ENCODE measurements at places on chromosomes 4 and X.

GRCh38 chr4:1748465-1748995, 27.2 kb downstream of the TACC3 start:
- peak; percentile 75 for DNase-seq

DNA sequence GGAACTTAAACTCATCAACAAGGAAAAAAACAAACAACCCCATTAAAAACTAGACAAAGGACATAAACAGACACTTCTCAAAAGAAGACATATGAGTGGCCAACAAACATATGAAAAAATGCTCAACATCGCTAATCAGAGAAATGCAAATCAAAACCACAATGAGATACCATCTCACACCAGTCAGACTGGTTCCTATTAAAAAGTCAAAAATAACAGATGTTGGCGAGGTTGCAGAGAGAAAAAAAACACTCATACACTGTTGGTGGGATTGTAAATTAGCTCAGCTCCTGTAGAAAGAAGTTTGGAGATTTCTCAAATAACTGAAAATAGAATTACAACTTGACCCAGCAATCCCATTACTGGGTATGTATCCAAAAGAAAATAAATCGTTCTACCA, 28.7 kb downstream of the APLN start:
- DNase-seq = no peak

DNA sequence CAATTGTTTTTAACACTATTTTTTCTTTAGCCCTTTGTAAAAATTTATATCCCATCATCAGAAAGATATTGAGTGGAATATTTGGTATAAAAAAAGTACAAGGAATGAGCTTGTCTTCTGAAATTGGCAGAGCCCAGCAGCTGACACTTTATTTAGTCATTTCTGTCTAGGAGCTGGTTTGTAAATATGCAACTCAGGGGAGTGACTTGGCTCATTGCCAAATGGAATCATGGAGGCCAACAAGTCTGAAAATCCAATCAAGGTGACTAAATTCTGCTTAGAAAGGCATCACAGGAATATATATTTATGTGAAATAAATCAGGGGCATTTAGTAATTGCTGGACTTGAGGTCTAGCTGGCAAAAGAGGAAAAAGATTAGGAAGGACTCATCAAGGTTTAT, 74.4 kb downstream of the OTC start:
- no peak for DNase-seq

- no peak for DNase-seq
Observed at GRCh38 chr4:98639108-98639507, 19.3 kb downstream of the TSPAN5 start.

DNA sequence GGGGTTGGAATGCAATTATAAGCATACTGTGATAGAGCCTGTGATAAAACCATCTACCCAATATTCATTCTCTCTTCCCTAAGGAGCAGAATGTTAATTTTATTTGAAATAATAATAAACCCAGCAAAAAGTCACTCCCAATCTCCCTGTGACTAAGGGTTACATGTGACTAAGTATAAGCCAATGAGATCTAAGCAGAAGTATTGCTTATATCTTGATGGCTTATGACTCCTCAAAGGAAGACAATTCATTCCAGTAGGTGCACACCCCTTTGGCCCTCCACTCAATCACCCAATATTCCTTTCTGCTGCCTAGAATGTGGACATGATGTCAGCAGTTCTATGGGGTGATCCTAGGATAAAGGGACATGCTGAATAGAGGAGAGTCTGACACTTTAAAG, 224.6 kb downstream of the ADAMTS3 start:
- no peak for DNase-seq

GRCh38 chrX:156008915-156009314, 11.4 kb downstream of the IL9R start:
- DNase-seq = no peak
